ENCODE measurements at places on chromosomes 4 and X. TPM values are rescaled to one million over a fixed set of nuclear protein-coding genes. Genes with fewer than 3 reads are reported as not detected.

DNA sequence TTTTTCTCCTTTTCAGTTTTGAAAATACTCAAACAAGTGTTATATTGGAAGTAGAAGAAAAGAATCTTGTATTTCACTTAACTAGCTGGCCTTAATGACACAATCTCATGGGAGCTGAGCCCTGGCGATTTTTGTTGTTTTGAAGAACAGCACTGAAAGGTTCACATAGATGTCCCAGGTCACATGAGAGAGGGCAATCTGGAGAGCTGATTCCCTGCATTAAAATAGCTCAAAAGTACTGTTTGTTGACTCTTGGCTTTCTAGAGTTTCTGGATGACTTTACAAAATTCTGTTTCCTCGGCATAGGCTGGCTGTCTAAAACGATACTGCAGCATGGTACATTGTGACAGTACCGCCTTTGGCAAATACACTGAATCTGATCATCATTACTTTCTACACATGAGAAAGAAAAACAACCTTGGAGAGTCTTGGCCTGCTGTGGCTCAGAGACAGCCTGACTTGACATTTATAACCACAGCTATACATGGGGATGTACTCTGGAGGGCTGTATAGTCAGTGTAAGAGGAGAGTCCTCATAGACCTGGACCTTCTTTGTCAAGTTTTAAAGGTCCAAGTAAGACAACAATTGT, 119.8 kb upstream of the PDLIM3 start:
- no peak for DNase-seq

The MGARP gene
- polyA plus RNA-seq: not detected

The VBP1 gene
- 69.1 TPM for polyA plus RNA-seq

GRCh38 chrX:10797466-10797865, 177.1 kb upstream of the MID1 start:
- no peak for DNase-seq

The AADAT gene
- not detected for polyA plus RNA-seq

The ARSJ gene
- polyA plus RNA-seq: 0.99 TPM

DNA sequence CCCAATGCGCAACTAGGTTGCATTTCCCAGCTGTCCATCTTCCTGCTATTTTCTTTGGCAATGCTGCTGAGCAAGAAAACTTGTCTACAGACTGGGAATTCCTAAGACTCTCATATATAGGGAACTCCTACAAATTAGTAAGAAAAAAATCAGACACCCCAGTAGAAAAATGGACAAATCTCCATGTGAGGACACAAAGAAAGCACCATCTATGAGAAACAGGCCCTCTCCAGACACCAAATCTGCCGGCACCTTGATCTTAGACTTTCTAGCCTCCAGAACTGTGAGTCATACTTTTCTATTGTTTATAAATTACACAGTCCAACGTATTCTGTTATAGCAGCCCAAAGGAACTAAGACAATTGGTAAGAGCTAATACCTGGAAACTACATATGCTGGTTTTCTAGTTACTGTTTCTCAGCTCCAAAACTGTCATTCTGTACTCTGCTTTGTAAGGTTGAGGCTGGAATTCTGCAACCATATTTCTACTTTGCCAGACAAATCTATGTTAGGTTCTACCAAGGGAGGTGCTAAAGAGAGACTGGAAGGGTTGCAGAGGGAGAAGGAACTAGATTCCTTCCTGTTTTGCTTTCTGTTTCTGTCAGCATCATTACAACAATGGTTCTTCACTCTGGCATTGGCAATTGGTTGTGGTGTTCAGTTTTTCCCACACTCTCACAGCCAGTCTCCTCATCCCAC, 35.7 kb upstream of the FAM241A start:
- DNase-seq: no peak

GRCh38 chrX:31215277-31215815, 143.5 kb upstream of the FTHL17 start:
- no peak for DNase-seq

- no peak for DNase-seq
Measured at GRCh38 chr4:139728840-139729239, 63.2 kb downstream of the MGST2 start.

GRCh38 chrX:20046864-20047263, 56.0 kb upstream of the BCLAF3 start:
- no peak for DNase-seq

- no peak for DNase-seq
Measured at GRCh38 chr4:114601304-114602052, 2.9 kb downstream of the UGT8 start.

The GYG2 gene
- not detected for polyA plus RNA-seq

The GPM6B gene
- polyA plus RNA-seq: 0.11 TPM

Data from immature natural killer cell (primary cell).